ENCODE measurements at places on chromosomes 6 and 20.

GRCh38 chr20:23298926-23299672 lies 51.5 kb upstream of the NXT1 start:
- DNase-seq, result no peak

GRCh38 chr6:18088419-18089296 lies 33.8 kb downstream of the NHLRC1 start:
- DNase-seq, result no peak

DNA sequence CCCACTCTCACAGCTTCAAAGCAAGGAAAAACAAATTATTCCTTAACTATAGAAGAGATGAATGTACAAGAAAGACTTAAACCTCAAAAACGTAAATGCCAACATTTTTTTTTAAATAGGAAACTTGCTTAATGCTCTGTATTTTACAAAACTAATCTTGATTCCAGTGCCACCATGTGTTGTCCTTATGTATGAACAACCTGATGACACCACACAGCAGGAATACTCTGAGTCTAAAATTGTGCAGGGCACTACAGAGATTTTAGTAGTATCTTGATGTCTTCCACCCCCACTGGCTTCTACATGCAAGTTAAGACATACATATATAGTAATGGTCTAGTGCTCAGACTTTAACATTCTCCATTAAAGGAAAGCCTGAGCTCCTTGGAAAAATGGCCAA lies 46.2 kb downstream of the SRPK1 start:
- DNase-seq, result no peak

- no peak for DNase-seq
These were observed 1.4 kb downstream of the NFYA start for GRCh38 chr6:41073968-41074691.

DNA sequence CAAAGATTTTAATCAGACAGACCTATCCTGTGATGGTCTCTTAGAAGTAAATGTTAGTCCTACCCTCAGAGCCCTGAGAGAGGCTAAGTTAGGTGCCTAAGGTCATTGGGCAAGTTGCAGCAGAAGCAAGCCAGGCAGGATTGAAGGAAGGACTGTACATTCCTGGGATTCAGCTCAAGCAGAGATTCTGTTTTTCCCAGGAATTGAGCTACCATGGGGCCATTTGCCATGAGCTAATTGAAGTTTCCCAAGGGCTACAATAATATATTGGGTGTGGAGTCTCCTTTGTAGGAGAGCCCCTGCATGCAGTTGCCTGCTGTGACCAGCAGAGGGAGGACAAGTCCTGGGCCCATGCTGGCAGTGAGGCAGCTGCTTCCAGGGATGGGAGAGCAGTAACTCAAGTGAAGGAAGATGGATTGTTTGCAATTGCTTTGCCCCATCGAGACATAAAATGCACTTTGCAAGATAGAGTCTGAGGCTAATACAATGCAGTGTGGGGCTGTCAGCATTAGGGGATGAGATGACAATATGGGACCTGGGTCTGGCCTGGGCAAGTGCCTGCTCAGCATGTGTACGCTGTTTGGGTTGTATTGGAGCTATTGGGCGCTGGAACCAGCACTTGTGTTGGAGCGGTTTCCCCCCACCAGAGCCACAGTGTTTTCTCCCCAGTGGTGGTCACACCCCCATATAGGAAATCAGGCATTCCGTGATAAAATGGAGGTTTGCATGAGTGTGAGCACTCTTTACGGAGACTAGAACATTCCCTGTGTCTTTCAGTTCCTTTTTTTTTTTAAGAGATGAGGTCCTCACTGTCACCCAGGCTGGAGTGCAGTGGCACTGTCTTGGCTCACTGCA lies 27.9 kb downstream of the DNMT3B start:
- peak; percentile 92 for DNase-seq

DNA sequence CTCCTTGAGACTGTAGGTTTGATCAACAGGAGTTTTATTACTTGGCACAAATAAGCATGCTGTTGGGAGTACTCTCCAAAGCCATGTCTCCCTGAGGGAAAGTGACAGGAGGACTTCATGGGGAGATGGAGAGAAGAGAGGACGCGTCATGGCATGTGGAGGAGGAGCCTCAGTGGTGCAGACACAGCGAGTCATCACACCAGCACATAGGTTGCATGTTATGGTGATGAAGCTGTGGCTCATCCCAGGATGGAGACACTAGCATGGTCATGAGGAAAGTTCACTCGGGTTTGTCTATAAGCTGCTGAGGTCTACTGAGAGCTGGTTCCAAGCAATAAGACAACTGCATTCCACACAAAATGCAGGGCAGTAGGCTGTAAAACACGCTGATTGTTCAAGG lies 13.2 kb upstream of the SSTR4 start:
- no peak for DNase-seq

- DNase-seq, result no peak
These were observed 19.3 kb downstream of the UQCC2 start for GRCh38 chr6:33692078-33692759.

GRCh38 chr6:169787797-169788196 lies 36.4 kb downstream of the ERMARD start:
- DNase-seq, result no peak

- no peak for DNase-seq
These were observed 4.2 kb upstream of the BMP6 start for GRCh38 chr6:7721649-7722048.

GRCh38 chr20:13639150-13639497 lies 392 bp upstream of the TASP1 start:
- DNase-seq, result no peak

GRCh38 chr20:57163041-57163440 lies 103.4 kb downstream of the BMP7 start:
- DNase-seq, result no peak

- no peak for DNase-seq
These were observed 46.1 kb downstream of the PRKN start for GRCh38 chr6:162681447-162681846.

GRCh38 chr6:41120058-41120457 lies 34.1 kb downstream of the TREML1 start:
- DNase-seq, result no peak

DNA sequence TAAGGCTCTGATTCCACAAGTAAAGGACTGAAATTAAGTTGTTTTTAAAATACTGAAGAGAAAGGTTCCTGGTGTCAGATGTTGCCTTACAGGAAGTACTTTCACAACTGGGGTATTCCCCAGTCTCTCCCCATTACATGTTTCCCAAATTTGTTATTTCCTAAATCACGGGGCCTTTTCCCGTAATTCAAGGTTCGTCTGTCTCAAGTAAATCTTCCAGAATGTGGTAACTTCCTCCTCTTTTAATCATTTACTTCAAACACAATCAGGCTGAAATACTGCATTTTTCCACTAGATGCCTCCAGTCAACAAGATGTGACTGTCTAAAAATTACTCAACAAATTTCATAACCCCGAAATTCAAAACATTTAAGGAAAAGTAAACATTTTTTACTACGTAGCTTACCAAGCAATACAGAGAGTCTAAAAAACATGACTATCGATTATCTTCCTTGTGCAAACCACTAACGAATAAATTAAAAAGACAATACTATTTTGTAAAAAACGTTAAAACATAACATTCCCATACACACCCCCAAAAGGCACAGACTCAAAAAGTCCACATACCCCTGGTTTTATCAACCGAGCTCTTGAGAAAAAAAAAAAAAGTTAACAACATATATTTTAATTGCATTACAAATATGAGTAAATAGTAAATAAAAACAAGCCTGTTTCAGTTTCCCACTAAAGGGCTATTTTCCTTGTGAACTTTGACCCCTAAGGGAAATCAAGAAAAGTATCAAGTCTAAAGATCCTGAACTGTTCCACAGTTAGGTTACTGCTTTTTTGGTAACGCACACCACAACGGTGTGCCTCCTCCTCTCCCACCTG lies 1.7 kb downstream of the SOD2 start:
- peak; percentile 53 for DNase-seq

- DNase-seq, result no peak
These were observed 196.8 kb upstream of the NRSN1 start for GRCh38 chr6:23929201-23929600.

GRCh38 chr6:129177801-129178200 lies 294.9 kb downstream of the LAMA2 start:
- DNase-seq, result no peak

DNA sequence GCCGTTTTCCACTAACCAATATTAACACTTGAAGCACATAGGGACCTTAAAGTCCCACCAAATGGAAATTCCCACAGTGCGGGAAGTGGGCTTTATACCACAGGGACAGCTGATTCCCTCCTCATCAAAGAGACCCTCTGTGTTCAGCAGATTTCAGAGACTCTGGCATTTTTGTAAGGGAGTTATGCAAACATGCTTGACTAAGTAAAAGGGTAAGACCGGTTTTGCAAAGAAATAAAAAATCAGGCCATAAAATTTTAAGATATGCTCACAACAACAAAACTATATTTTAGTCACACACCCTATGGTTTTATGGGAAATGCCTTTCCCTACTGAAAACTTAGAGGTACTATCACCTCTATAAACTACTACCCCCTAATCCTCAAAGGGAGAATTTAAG lies 45.4 kb upstream of the SPTLC3 start:
- no peak for DNase-seq

DNA sequence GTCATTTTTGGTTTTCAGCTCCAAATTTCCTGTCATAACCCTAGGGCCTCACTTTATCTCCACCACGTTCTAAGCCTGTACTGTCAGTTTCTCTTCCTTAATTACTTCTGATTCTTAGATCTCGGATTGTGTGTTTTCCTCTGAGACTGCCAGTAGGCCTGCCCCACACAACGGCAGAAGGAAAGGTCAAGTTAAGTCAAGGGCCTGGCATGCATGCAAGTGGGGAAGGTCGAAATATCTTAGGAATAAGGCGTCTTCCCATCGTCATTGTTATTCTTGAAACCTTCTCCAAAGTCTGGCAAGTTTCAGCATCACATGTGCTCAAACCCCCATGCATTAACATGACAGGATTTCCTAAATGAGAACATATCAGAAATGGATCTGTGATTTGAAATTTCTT lies 203.5 kb upstream of the TSHZ2 start:
- DNase-seq, result no peak

Measured in HTR-8/SVneo (cell line).